ENCODE measurements at places on chromosomes 11 and 22. TPM values are rescaled to one million over a fixed set of nuclear protein-coding genes. Genes with fewer than 3 reads are reported as not detected.

- H3K4me3 ChIP-seq, result no peak overlapping the region
- no peak for DNase-seq
- no peak overlapping the region for H3K27ac ChIP-seq
- no peaks in the 10 kb centered on the region for H3K27me3 ChIP-seq
- H3K4me1 ChIP-seq, result no peaks in the 10 kb centered on the region
- no peaks in the 10 kb centered on the region for H3K36me3 ChIP-seq
Measured at GRCh38 chr11:60347084-60347797, 20.2 kb downstream of the MS4A6E start.

- no peaks in the 10 kb centered on the region for H3K4me1 ChIP-seq
- H3K27ac ChIP-seq, result no peak overlapping the region
- H3K27me3 ChIP-seq, result no peaks in the 10 kb centered on the region
- no peak for DNase-seq
Measured at GRCh38 chr22:19516378-19517170, 7.6 kb downstream of the CLDN5 start.

- H3K4me3 ChIP-seq, result no peak overlapping the region
- DNase-seq, result no peak
- no peaks in the 10 kb centered on the region for H3K36me3 ChIP-seq
- peaks cover 2% of the 10 kb centered on the region for H3K27me3 ChIP-seq
- H3K4me1 ChIP-seq, result peaks cover 6% of the 10 kb centered on the region
- no peak overlapping the region for H3K27ac ChIP-seq
Measured at GRCh38 chr11:117910525-117910924, 18.7 kb downstream of the TMPRSS13 start.

APOA1 gene
- 2.9 TPM for total RNA-seq

CFAP300 gene
- total RNA-seq, result 3.9 TPM

DNA sequence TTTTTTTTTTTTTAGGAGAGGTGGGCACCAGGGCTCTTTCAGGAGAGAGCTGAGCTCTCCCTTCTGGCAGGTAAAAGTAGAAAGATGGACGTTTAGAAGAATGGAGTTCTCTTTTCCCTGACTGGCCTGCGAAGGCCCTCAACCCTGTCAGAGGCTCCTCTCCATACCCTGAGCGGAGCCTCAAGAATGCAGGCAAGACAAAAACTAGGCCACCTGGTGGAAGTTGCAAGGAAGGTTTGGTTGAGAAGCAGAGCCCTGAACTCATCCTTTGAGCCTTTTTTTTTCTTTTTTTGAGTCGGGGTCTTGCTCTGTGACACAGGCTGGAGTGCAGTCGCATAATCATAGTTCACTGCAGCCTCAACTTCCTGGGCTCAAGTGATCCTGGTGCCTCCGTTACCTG is 1.4 kb downstream of the OTOG start:
- no peak for DNase-seq
- peaks cover 6% of the 10 kb centered on the region for H3K4me1 ChIP-seq
- no peaks in the 10 kb centered on the region for H3K36me3 ChIP-seq
- H3K27ac ChIP-seq, result no peak overlapping the region
- H3K27me3 ChIP-seq, result peaks cover 56% of the 10 kb centered on the region
